Brain microvascular endothelial cell (primary cell): ENCODE measurements at places on chromosomes 3 and 15.
A peak's percentile ranks its signal among the peaks of the same experiment; 100 is the strongest.

- DNase-seq = no peak
Observed at GRCh38 chr15:26158176-26158575, 295.0 kb upstream of the ATP10A start.

GRCh38 chr3:51874889-51875288 lies 512 bp downstream of the IQCF5 start:
- DNase-seq = no peak

DNA sequence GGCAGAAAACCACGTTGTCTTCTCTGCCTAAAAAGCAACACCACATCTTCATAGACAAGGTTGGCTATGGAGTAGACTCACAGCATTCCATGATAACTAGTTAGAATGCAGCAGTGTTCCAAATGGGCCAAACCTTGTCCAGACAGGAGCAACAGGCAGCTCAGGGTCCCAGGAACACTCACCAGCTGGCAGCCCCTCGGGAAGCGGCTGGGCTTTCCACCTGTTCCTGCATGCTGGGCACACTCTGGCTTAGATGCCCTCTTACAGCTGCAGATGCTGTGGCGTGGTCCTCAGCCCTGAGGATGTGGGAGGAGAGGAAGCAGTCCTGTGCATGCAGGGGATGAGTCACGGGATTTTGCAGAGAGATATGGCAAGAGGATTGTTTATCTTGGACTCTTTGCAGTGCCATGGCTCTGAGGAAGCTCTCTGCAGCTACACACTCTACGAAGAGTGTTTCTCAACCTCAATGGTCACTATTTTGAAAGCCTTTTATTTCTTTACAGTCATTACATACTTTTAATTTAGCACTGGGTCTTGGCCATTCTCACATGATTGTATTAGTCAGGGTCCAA lies 11.3 kb downstream of the NRROS start:
- peak; percentile 97 for DNase-seq

DNA sequence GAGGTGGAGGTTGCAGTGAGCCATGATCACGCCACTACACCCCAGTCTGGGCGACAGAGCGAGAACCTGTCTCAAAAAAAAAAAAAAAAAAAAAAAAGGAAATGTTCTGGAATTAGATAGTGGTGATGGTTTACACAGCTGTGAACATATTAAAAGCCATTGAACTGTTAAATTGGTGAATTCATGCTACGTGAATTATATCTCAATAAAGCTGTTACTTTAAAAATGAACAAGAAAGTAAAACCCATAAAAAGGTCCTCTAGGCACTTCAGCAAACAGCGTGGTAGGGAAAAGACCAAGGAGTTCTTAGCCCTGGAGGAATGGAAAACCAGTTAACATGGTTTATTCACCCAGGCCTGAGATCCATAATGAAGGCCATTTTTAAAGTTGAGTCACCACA lies 180.1 kb downstream of the ATG7 start:
- DNase-seq = no peak

DNA sequence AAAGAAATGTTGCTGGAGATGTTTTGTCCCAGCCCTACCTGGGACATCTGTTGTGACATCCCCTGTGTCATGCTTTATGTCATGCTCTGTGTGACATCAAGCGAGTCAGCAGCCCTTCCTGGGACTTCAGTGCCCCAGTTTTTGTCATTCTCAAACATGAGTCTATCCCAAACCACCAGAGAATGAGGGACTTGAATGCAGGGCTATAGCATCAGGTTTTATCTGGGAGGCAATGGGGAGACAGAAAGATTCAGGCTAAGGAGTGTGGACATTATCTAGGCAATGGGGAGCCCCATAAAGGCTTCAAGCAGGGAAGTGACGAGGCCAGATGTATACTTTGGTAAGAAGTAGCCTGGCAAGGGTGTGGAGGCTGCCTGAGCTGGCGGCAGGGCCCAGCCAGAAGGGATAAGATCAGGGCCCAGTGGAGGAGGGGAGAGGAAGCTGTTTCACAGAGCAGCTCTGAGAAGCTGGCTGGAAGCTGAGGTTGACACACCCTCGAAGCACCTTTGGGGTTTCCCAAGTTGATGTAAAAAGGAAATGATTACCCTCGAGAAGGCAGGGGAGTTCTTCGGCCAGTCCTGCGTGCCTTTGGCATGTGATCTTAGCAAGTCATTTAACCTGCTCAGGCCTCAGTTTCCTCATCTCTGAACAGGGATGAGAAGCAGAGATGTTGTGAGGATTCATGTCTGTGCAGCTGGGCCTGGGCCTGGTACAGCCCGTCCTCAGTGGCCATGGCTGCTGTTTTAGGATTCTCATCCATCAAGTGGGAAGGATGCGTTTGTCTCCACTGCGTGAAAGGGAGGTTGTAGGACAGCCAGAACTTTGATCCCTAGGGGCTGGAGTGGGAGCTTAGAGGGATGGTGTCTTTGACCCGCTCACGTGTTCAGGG lies 34.3 kb downstream of the IRAK2 start:
- peak; percentile 42 for DNase-seq

DNA sequence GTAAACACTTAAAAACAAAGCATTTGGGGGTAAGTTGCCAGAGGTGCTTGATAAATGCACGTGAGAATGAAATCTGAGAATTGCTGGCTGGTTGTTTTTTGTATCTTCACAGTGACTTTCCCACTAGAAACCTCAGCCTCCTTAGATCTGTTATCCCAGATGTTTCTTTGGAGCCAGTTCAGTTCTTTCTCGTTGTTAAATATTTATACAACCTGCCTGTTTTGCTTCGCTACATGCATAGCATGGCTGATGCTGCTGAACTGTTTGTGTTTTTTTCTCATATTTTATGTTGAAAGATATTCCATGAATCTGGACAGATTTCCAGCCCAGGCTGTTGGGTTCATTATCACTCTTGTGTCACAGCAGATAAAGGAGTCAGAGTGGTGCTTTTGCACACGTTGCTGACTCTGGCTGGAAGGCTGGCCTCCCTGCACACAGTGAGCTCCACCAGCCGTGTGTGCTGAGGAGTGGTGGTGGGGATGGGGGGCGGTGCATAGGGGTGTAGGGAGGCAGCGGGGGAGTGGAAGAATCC lies 80.2 kb downstream of the ARNT2 start:
- DNase-seq = no peak

DNA sequence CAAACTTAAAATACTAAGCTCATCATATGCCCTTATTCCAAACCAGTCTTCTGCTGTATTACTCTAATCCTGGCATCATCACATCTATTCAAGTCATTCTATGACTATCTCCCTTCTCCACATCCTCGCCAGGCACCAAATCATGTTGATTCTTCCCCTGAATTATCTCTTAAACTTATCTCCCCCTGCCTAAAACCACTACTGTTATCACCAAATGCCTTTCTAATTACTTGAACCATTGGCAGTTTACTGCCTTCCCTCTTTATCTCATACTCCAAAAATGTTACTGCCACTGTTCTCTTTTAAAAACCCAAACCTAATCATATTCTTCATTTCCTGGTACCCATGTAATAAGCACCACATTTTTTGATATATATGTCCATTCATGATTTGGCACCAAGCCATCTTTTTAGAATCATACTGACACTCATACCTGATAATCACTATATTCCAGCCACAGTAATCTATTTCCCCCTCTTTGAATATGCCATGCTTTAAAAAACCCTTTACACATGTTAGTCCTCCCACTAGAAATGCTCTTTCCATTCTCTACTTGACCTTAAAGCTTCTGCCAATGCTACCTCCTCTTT lies 126.8 kb downstream of the PEAK1 start:
- peak; percentile 22 for DNase-seq

DNA sequence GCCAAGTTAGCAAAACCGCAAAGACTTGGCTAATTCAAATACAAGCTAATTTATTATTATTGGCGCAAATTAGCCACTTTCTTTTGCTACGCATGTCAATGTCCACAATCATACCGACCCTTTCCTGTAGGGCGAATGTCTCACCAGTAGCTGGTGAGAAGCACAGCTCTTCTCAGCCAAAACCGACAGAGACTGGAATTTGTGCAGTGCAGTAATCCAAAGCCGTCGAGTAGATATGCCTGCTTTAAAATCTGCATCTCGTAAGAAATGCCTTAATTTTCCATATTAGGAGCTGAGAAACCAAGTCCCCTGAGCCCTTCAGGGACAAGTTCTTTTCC lies 614 bp upstream of the MINDY2 start:
- peak; percentile 85 for DNase-seq

DNA sequence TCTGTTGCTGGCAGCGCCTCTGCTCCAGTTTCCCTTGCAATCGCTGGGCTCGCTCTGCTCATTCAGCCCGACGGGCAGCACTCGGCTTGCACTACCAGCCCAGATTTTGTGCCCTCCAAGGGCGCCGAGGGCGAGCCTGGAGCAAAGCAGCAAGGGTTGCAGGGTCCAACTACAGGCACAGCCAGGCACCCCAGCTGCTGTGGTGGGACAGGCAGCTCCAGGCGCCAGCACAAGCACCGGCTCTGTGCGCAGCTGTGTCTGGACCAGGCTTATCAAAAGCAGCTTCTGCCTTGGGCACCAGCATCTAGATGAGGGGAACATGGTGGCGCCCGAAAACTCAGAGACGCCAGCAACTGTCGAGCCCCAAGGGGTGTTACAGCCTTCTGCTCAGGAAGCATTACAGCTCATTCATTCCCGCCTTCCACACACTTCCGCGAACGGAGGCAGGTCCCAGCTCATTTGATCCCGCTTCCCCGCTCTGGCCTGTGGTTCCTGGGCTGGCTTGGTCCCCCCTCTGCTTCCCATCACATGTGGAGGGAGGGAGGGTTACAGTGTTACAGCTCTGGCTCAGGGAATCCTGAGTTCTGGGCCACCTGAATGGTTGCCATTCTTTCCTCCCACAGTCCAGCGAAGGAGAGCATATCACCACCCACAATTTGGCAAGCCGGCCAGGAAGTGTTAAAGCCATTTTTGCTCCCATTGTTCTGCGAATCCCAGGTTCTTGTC lies 409.9 kb upstream of the ALCAM start:
- no peak for DNase-seq

GRCh38 chr3:191300422-191300821 lies 28.8 kb upstream of the CCDC50 start:
- no peak for DNase-seq

DNA sequence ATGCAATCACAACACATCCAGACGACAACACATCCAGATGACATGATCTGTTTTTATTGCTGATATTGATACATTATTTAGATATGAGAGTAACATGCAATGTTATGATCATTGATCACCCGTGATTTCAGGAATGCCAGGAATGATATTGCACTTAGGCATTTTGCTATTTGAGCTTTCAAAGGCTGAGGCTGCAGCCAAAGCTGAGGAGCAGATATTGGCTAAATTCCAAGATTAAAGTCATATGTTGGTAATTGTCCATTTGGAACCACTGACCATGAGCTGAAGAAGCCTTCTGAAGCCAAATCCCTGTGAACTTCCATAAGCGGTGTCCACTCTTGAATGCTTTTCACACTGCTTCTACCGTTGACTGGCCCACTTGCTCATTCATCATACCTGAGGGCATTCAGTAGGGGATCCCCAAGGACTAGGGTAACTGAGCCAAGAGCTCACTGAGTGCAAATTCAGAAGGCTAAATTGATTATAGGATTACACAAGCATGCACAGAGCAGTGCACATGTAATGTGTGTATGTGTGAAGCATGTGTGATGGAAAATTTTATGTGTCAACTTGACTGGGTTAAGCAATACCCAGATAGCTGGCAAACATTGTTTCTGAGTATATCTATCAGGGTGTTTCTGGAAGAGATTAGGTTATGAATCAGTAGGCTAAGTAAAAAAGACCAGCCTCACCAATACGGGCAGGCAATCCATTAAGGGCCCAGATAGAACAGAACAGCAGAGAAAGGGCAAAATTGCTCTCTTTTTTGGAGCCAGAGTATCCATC lies 92.1 kb upstream of the PLAAT1 start:
- DNase-seq = no peak

DNA sequence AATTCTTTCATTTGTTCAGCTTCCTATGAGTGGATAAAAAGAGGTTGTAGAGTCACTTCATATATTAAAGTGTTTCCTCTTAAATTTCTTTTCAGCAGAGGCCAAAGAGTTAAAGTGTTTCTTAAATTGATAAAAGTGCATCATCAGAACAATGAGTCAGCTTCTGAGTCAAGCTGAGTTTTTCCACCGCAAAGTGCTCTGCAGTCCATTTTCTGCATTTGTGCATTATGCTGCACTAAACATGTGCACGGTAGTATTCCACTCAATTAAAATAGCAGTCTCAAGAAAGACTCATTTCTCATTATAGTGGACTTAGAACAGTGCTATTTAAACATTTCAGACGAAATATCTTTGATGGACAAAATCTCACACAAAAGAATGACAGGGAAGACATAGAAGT lies 152.0 kb downstream of the ZBBX start:
- DNase-seq = no peak

DNA sequence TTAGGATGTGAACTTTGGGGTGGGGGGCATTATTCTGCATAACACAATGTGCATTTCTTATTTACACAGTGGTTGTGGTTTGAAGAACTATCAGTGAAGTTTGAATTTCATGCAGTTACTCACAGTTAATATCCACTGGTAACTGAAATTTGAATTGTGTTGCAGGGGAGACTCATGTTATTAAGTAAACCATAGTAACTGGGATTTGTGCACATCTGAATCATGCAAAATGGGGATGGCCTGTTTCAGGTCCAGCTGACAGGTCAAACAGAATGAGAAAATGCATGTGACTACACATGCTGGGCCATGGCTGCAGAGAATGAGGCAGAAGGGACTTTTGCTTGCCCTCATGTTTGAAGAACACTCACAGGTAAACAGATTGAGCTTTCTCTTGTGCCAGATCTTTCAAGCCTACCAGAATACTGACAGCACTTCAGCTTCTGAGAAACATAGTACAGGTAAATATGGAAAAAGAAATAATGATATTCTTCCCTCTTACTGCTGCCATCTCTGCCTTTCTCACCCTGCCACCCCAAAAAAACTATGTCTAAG lies 115.0 kb downstream of the POLQ start:
- no peak for DNase-seq

DNA sequence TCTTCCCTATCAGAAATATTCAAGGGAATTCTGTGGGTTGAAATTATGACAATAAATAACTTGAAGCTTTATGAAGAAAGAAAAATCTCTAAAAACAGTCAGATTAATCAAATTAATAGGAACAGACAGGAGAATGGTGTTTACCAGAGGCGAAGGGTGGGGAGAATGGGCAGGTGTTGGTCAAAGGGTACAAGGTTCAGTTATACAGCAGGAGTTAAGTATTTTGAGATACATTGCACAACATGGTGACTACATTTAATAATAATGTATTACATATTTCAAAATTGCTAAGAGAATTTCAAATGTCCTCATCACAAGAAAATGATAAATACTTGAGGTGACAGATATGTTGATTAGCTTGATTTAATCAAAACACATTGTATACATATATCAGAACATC lies 18.6 kb downstream of the SPCS1 start:
- DNase-seq = no peak

- peak; percentile 28 for DNase-seq
Observed at GRCh38 chr3:106421909-106422308, 553.1 kb upstream of the CBLB start.

- DNase-seq = no peak
Observed at GRCh38 chr3:82707035-82707434, 945.6 kb upstream of the GBE1 start.

GRCh38 chr3:28994161-28994905 lies 286.5 kb upstream of the RBMS3 start:
- DNase-seq = no peak

GRCh38 chr3:30465454-30465853 lies 140.9 kb upstream of the TGFBR2 start:
- DNase-seq = no peak

GRCh38 chr3:111998636-111999483 lies at the start of gene TAGLN3:
TAGLN3 (plus strand) TSS chr3:111998922; CDS start chr3:111999423, 501 bp downstream.
- DNase-seq = no peak

- DNase-seq = peak; percentile 70
Observed at GRCh38 chr3:195197765-195198425, 73.1 kb downstream of the XXYLT1 start.
